IPS DF 19.7 (cell line): ENCODE measurements at places on chromosomes 7 and 10.

DNA sequence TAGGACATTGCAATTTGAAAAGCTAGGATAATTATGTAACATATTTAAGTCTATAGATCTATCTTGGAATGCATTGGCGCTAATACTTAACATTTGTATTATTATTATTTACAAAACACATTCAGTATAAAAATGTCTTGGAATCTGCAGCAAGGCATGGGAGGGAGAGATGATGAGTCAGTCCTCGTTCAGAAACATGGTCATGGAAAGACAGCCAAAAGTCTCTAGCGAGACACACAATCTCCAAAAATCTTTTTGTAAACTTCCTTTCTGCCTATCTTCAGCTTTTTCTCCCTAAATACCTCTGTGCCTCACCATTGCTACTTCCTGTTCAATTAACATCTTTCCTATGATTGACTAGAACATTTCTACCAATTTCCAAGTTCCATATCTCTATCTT lies 188.4 kb upstream of the CACNA2D1 start:
- DNase-seq: no peak

GRCh38 chr7:87575521-87575920 lies 25.2 kb downstream of the ABCB1 start:
- DNase-seq: no peak

- DNase-seq: no peak
Observed at GRCh38 chr7:16805441-16805840, 642 bp upstream of the AGR2 start.

- DNase-seq: no peak
Observed at GRCh38 chr7:82419200-82419599, 24.4 kb downstream of the CACNA2D1 start.

- DNase-seq: no peak
Observed at GRCh38 chr10:112365014-112365432, 8.9 kb upstream of the ACSL5 start.

- DNase-seq: peak; percentile 38
Observed at GRCh38 chr10:12482587-12482986, 133.2 kb downstream of the CAMK1D start.

- peak; percentile 84 for DNase-seq
Observed at GRCh38 chr10:73591935-73592699, 975 bp upstream of the USP54 start.
